ENCODE measurements at places on chromosomes 2 and 18. TPM values are rescaled to one million over a fixed set of nuclear protein-coding genes. Genes with fewer than 3 reads are reported as not detected.

DNA sequence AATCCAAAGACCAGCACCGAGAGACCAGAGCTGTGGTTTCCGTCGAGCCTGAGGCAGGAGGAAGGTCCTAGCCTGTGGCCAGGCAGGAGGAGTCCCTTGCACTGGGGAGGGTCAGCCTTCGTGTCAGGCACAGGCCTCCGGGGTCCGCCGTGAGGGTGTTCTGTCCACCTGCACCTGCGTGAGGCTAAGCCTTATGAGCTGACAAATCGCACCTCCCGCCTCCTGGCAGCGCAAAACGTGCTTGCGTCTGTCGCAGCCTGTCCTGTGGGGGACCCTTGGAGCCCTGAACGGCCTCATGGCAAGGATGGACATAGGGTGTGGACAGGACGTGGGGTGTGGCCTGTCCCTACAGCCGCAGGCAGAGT is 73.3 kb downstream of the KCNG2 start:
- no peak for DNase-seq

- no peak for DNase-seq
These were observed 139.7 kb downstream of the FAM161A start for GRCh38 chr2:61714210-61714609.

DNA sequence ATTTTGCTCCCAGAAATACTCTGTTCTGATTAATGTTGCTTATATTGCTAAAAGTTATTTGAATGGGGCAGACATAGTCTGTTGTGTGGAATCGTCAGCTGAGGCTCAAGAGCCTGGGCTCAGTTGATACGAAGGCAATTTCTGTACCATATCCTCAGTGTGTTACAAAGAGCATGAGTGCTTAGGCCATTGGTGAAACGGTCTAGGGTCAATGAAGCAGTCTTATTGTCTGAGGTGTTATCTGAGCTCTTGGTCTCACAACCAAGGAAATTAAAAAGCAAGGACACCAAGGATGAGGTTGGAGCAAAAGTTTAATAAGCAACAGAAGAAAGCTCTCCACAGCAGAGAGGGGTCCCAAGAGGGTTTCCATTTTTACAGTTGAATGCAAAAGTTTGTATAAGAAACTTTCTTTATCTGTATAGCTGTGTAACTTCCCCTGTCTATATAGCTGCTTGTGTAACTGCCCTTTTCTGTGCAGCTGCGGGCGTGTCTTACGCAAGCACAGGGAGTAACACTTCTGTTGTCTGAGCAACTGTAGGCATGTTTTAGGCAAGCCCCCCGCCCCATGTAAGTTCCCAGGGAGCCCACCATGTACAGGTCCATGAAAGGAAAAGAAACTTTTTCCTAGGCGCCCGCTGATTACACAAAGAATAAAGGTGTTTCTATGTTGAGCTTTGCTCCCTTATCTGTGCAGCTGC is 40.6 kb upstream of the DSC1 start:
- no peak for DNase-seq

Gene CELF4
- total RNA-seq: not detected

Gene BMP10
- total RNA-seq: not detected

All from fibroblast of villous mesenchyme (primary cell).